ENCODE measurements at places on chromosomes 5 and 9.

- no peak for DNase-seq
These were observed 37.0 kb downstream of the SH3PXD2B start for GRCh38 chr5:172417130-172417841.

DNA sequence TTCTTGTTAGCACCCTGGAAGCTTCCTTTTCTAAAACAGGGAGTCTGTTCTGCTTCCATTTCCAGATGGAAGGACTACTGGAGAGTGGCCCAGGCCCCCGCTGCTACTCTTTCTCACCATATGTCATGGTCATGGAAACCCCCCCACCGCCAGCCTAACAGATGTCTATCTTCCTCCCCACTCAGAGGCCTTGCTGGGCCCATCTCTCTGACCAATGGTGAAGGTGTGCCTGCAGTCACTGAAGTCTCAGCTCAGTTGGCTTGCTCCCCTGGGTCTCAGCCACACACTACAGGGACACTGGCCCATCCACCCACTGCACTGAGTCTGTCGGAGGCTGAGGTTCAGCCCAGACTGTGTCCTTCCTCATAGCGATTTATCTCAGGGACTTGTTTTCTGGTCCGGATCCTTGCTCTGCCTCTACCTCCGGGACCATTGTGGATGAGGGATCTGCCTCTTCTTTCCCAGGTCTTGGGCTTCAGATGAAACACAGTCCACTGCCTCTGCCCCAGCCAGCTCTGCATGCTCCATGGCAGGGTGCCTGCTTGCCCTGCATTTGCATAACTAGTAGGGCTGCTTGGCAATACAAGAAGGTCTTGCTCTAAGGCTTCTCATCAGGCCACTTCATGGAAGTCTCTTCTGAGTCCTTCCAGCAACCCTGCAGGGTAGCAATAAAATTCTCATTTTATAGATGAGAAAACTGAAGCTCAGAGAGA, 30.8 kb downstream of the GALNT12 start:
- no peak for DNase-seq

GRCh38 chr5:167639766-167640165, 651.7 kb upstream of the WWC1 start:
- DNase-seq, result peak; percentile 23

DNA sequence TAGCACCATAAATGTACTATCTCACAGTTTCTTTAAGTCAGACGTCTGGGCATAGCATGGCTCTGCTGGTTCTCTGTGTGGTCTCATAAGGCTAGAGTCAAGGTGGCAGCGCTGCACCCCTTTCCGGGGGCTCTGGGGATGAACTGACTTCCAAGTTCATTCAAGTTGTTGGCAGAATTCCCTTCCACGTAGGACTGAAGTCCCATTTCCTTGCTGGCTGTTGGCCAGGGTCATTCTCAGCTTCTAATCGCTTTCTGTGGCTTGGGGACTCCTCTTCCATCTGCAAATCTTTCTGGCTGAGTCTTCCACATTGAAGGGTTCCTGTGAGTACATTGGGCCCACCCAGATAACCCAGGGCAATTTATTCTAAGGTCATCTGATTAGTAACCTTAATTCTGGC, 211.0 kb downstream of the AGTPBP1 start:
- no peak for DNase-seq

GRCh38 chr5:16192311-16192710, 12.7 kb upstream of the MARCHF11 start:
- DNase-seq, result no peak

DNA sequence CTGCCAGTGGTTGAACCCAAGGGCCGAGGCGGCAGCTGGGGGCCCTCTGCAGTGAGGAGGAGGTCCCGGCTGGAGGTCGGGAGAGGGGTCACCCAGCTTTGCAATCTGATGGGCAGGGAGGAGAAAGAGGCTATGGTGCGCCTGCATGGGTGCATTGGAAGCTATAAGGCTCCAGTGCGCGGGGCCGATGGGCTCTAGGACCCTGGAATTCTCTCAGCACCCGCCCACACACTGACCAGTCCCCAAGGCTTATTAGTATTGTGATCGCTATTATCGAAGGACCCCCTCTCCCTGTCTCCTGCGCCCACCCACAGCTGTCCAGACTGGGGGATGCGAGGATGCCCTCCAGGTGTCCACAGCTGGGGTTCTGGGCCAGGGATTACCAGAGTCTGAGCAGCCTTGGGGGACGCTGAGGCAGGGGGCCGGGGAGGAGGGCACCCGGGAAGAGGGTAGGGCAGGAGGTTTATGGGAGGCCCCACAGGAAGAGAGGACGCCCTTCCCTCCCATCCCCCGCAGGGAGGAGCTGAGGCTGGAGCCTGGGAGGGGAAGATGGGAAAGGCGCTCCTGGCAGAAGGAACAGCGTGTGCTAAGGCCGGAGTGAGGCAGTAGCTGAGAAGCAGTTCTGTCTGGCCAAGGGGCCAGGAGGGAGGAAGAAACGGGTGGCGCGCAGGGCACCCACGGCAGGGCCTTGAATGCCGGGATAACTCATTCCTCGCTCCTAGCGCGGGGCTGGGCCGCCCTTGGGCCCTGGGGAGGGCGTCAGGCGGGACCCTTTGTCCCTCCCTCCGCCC, 24.2 kb downstream of the C9orf50 start:
- DNase-seq, result no peak

DNA sequence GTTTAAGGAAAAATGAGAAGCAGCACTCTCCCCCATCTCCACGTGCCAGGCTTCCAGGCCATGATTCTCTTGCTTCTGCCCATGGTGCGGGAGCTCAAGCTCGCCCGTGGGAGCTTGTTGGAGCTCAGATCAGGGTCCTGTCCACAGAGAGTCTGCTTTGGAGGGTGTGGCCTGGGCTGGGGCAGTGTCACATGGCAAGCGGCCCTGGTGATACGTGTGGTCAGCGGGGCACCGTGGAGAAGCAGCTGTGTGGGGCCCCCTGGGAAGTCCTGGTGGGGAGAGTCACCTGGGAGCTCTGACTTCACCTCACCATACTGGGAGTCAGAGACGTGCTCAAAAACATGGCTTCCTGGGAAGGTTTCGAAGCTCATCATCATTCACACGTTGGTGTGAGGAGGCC, 275.3 kb downstream of the GADD45G start:
- no peak for DNase-seq

DNA sequence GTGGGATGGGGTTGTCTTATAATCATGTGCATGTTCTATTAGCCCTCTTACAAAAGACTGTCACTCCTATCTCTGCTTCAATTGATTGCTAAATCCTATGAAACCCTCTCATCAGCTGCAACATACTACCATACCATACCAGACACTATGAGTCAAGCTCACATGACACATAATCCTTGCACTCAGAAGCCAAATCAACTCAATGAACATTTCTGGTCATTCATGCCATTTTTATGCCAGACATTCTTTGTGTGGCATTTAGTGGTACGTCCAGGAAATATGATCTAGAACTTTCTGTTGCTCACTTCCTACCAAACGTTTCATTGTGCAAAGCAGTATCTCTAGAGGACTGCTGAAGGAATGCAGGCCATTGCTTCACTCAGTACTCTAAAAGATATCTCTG, 159.2 kb upstream of the GNA14 start:
- no peak for DNase-seq

- DNase-seq, result no peak
These were observed 91.8 kb upstream of the CXCL14 start for GRCh38 chr5:135670588-135670987.

GRCh38 chr5:103259705-103260355, 1.3 kb downstream of the MACIR start:
- no peak for DNase-seq

- no peak for DNase-seq
These were observed 225.7 kb downstream of the FSTL4 start for GRCh38 chr5:133386662-133387061.

DNA sequence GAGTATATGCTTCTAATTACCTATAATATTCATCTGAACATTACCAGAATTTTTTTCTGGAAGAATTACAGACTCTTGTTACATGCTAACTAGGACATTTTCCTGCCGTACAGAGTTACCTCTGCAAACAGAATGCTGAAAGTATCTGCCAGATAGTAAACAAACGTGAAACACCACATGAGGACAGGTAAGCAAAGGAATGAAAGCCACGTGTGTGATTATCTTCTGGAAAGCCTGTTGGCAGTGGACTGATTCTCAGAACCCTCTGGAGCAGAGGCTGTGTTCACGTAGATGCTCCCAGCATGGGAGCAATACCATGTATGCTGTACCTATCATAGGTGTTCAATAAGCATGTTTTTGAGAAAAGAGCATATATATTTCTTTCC, 472.6 kb downstream of the ENC1 start:
- no peak for DNase-seq

- peak; percentile 50 for DNase-seq
These were observed 184.0 kb downstream of the SEMA5A start for GRCh38 chr5:9361835-9362234.

GRCh38 chr5:62093976-62094375, 212.0 kb upstream of the KIF2A start:
- DNase-seq, result peak; percentile 44

GRCh38 chr5:41410737-41411136, 99.7 kb downstream of the PLCXD3 start:
- DNase-seq, result no peak

GRCh38 chr9:81389569-81389993, 299.8 kb downstream of the TLE1 start:
- DNase-seq, result peak; percentile 87

DNA sequence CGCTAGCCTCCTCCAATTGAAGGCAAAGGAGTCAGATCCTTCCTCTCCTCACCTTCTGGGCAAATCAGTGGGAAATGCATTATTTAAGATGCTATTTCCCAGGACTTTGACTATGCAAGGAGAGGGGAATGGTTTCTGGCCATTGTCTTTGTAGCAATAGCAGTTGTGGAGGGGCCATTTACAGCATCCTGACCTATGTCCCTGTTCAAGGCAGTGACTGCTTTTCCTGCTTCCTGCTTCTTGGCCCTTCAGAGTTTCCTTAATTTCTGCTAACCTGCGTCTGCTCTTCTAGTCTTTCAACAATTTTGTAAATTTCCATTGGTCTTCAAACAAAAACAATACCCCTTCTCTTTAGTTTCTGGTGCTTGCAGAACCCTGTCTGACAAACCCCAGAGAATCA, 72.8 kb upstream of the PPARGC1B start:
- no peak for DNase-seq

- DNase-seq, result no peak
These were observed 262.9 kb downstream of the SEMA5A start for GRCh38 chr5:9283021-9283420.

DNA sequence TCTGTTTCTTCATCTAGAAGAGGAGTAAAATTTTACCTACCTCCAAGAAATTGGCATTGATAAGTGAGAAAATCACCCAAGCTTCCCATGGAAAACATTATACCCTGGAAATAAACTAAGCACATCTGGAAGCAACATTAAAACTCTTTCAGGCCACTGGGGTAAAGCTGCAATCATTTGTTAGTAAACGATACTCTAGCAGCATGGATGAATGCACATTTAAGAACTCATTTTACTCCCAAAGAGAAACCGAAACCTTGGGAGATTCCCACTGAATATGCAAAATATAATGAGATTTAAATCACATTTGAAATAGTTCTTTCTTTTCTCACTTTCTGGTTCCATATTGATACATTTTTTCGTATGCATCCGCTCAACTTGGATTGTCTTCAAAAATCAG, 467.5 kb downstream of the EFNA5 start:
- DNase-seq, result no peak

- DNase-seq, result no peak
These were observed 41.5 kb downstream of the VAV2 start for GRCh38 chr9:133950629-133951111.

- no peak for DNase-seq
These were observed 39.6 kb upstream of the SAP30L start for GRCh38 chr5:154406231-154406630.

GRCh38 chr5:135356522-135357318, 42.3 kb downstream of the MACROH2A1 start:
- DNase-seq, result peak; percentile 88

- DNase-seq, result no peak
These were observed 85.0 kb downstream of the DNAH5 start for GRCh38 chr5:13859270-13860065.

GRCh38 chr5:55681301-55681700, 30.8 kb downstream of the SLC38A9 start:
- DNase-seq, result no peak

- DNase-seq, result no peak
These were observed 230.6 kb downstream of the FSTL4 start for GRCh38 chr5:133381571-133382365.

GRCh38 chr9:4242239-4242638, 57.6 kb downstream of the GLIS3 start:
- DNase-seq, result no peak

DNA sequence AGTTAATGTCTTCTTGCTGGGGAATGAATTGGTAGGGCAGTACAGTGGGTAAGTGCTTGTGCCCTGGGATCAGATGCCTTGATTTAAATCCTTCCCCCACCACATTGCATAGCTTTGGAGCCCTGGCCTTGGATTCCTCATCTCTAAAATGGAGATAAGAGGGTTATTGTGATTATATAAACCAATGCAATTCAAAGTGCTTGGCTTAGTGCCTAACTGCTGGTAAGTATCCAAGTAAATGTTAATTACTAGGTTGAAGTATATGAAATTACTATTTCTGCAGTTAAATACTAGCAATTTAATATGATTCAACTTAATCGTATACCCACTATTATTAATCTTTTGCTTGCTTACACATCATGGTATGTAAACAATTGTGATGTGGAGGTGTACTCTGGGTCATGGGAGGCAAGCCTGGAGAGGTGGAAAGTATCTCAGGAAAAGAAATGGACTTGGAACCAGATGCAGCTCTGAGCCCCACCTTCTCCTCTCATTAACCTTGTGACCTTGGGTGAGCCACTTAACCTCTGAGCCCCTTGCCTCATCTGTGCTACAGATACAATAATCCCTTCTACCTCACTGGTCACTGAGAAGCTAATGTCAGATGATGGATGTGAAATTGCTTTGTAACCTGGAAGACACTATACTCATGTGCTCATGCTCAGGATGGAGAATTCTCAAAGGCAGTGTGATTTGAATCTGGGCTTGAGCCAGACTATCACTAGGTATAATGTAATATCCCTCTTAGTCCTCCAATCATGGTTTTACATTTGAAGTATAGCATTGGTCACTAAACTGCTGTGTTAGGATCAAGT, 23.8 kb downstream of the NEUROG1 start:
- no peak for DNase-seq

DNA sequence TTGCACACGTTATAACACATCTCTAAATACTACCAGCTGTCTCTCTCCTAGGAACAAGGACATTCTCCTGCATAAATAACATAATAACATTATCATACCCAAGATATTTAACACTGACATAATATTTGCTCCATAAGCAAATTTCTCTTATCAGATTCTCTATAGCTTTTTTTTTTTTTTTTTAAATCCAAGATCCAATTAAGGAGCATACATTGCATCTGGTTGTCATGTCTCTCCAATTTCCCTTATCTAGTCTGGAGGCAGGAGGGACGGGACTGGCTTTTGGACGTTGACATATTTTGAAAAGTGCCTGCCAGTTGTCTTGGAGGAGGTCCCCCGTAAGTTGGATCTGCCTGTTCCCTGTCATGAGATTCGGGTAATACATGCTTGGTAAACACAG, 76.6 kb downstream of the RAPGEF1 start:
- DNase-seq, result no peak

- DNase-seq, result no peak
These were observed 36.7 kb upstream of the MAP1B start for GRCh38 chr5:72070529-72070928.

All from MG63 (cell line).